GM06990 (cell line): ENCODE measurements at places on chromosomes 4 and X.

GRCh38 chrX:31138124-31138523 lies 66.3 kb upstream of the FTHL17 start:
- DNase-seq: no peak

GRCh38 chrX:68721991-68722860 lies 74.8 kb downstream of the STARD8 start:
- no peak for DNase-seq

- no peak for DNase-seq
Observed at GRCh38 chr4:47715716-47716416, 122.0 kb downstream of the CORIN start.

DNA sequence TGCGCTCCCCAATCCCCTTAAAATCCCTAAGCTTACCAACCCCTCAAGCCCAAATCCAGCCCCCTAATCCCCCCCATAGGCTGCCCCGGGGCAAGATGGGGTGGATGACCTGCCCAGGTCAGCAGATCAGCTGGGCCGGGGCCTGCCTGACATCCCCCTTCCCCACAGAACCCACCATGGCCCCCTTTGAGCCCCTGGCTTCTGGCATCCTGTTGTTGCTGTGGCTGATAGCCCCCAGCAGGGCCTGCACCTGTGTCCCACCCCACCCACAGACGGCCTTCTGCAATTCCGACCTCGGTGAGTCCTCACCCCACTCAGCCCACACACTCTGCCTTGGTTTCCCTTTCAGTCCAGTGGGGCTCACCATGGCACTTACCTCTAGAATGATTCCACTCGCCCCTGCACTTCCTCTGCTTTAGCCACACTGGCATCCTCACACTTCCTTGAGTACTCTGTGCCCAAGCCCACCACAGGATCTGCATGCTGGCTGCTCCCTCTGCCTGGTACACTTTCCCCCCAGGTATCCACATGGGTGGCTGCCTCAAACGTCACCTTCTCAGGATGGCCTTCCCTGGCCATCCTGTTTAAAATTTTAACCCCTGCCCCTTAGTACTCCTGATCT lies 1.1 kb downstream of the TIMP1 start:
- no peak for DNase-seq

DNA sequence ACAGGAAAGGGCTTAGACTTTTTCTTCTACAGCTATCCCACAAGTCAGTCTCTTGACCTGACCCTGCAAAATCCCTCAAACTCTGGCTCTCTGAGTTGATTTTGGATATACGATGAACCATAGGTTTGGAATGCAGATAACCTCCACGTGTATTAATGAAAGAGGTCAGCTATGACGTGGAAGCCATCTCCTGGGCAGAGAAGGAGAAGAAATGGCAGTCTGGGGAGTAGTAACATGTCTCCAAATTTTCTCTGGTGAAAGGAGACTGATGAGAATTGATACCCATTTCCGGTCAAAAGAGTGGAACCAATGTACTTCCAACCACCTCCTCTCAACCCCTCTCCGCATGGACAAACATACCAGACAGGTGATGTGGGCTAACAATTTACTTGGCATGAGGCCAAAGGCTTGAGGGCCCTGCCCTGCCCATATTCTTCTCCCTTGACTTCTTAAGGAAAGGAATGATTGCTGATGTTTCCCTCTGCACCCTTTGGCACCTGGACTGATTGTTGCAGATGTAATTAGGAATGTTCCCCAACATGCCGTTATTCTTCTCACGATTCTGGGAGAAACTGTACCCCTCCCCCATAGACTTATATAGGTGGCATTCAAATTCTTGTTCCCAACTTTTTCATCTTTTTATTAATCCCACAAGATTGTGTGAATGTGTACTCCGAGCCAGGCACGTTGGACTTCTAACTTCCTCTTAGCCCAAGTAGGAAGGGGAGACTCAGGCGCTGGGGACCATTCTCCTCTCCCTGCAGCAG lies 580 bp upstream of the PLS3 start:
- no peak for DNase-seq

- DNase-seq: no peak
Observed at GRCh38 chrX:109952985-109953905, 49.7 kb upstream of the TMEM164 start.

- no peak for DNase-seq
Observed at GRCh38 chr4:121863799-121864198, 6.5 kb downstream of the BBS7 start.

- no peak for DNase-seq
Observed at GRCh38 chr4:6359536-6360308, 90.1 kb downstream of the WFS1 start.

GRCh38 chr4:48073567-48074103 lies 57.1 kb downstream of the NIPAL1 start:
- DNase-seq: no peak

GRCh38 chr4:74267998-74268606 lies 40.2 kb upstream of the EPGN start:
- no peak for DNase-seq

GRCh38 chr4:73189274-73189810 lies 69.3 kb downstream of the ANKRD17 start:
- no peak for DNase-seq

GRCh38 chr4:168845897-168846296 lies 164.2 kb downstream of the CBR4 start:
- no peak for DNase-seq

DNA sequence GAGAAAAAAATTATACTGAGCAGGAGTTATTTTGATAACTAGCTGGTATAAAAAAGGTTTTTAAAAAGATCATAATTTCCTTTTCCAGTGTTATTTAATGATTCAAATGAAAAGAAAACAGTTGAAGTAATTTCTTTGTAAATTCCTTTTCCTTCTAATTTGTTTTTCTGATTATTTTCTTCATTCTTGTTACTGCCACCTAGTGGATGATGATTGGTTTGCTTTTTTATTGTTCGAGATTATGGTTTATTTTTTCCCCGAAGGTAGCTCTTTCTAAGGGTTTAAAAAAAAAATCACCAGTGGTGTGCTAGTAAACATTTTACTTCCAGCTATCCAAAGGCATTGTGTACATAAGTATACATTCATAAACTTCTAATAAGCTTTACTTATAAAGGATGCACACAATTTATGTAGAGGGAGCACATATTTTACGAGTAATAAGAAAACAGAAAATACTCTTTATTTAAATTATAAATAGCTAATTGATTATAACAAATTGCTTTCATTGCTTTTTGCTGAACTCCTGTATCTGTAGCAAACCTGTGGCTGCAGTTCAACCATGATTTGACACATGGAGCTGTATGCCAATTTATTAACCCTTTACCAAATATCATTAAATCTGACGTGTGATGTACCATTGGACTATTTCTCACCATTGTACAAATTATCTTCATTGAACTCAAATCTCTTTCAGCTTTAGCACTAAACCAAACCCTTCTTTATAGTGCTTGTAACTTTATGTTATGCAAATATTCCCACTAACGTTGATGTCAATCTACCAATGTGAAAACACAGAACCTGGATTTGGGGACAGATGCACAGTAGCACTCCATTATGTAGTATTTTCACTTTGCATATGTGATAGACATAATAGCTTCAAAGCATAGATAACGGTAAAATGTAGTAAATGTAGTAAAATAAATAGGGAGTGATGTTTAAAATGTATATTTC lies 97.8 kb upstream of the ANK2 start:
- no peak for DNase-seq

- no peak for DNase-seq
Observed at GRCh38 chr4:7153711-7154110, 38.6 kb upstream of the SORCS2 start.

GRCh38 chr4:39410415-39410814 lies 3.7 kb downstream of the KLB start:
- DNase-seq: no peak

GRCh38 chrX:24498181-24498580 lies 33.1 kb downstream of the PDK3 start:
- DNase-seq: no peak

DNA sequence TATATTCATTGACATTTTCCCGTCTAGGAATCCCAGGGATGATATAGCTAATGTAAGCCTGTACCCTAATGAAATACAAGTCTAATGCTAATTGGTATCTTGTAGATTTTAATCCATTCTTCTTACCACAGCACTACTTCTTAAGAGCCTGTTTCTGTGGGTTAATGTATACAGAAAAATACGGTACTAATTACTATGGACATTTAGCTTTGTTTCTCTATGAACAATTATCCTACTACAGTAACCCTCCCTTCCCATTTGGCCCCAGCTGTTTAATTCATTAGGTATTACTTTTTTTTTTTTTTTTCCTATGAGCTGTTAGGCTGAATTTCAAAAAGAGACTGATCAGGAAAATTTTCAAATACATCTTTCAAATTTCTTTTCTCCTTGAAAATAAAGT lies 245.1 kb upstream of the SLC7A11 start:
- no peak for DNase-seq

DNA sequence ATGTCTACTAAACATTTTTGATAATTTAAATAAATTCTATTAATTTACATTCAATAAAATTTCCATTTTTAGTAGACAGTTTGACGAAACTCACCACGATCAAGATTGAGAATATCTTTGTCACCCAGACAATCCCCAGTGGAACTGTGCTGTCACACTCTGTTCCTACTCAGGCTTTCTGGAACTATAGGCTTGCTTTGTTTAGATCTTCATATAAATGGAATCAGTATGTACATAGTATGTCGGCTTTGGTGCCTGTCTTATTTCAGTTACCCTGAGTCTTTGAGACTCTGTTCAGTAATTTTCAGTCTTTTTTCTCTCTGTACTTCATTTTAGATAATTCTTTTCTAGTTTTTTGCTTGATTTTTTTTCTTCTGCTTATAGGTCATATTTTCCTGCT lies 163.5 kb upstream of the EMCN start:
- DNase-seq: no peak

- DNase-seq: no peak
Observed at GRCh38 chr4:3481113-3481531, 18.0 kb downstream of the DOK7 start.

- no peak for DNase-seq
Observed at GRCh38 chr4:87118826-87119225, 101.6 kb downstream of the KLHL8 start.

DNA sequence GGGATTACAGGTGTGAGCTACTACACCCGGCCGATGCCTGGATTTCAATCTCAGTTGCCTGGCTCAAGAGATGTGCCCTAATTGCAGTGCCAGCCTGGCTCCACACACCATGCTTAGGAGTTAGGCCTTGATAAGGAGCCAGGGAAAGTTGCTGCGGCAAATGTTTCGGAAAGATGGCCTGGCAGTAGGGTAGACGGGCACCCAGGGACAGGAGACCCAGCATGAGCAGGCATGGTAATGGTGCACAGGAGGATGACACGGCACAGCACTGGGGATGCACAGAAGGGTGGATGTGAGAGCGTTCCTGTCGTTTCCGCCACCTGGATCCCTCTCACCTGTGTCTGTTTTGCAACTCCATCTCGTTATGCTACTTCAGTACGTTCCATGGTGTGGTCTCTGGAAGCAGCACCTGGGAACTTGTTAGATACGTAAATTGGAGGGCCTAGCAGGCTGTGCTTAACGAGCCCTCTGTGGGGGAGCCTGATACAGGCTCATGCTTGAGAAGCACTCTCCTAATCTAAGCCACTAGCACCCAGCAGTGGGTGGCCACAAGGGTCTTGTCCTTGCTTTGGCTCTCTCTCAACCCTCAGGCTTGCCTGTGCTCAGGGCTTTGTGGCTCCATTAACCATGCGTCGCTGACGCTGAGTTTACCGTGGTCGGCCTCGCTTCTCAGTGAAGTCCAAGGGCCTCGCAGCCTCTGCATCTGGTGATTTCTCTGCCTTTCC lies 20.3 kb downstream of the RNF4 start:
- DNase-seq: no peak

GRCh38 chr4:186727977-186728519 lies 4.4 kb upstream of the FAT1 start:
- no peak for DNase-seq

DNA sequence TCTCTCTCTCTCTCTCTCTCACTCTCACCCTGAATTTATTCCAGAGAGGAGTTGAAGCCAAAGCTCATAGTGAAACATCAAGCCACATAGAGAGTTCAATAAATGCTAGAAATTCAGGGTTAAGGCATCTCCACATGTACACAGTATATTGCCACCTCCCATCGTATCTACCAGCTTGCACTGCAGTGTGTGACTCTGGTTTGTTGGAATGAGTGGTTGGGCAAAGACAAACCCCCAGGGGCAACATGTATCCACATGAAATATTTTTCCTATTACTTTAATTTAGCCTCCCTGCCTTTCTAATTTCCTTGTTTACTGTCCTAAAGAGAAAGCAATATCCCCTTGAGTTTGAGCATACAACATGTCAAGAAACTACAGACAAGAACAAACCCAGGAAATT lies 247.3 kb downstream of the SPATA18 start:
- no peak for DNase-seq

GRCh38 chrX:78653118-78653822 lies 5.9 kb downstream of the RTL3 start:
- peak; percentile 31 for DNase-seq

DNA sequence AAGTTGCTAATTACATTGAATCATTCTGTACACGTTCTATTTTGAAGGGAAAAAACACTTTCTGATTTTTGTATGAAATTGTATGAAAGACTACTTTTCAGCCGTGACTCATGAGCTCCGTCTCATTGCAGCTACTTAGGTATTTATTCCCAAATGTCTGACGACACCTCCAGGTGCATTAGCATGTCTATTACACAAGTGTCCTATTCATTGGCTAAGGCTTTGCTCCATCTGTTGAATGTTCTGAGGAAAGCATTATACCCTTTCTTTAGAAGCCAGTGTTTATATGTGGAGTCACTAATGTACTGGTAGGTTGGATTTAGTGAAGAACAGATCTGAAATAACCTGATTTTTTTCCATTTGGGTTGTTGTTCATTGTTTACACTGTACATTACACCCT lies 51.8 kb downstream of the MAP7D3 start:
- no peak for DNase-seq

DNA sequence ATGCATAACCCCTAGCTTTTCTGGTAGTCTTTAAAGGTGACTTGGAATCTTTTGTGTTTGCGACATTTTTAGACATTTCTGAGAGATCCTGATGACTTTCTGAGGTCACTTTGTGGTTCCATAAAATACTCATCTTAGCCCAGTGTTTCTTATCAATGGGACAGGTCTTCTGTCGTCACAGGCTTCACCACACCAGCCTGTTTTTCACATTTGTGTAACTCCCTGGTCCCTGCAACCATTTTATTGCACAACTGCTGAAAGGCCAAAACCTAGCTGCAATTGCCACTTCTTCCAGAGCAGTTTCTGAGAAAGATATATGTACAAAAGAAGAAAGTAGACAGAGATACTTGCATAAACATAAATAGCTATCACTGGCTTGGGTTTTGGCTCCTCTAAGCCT lies 120.9 kb downstream of the IL15 start:
- DNase-seq: no peak

DNA sequence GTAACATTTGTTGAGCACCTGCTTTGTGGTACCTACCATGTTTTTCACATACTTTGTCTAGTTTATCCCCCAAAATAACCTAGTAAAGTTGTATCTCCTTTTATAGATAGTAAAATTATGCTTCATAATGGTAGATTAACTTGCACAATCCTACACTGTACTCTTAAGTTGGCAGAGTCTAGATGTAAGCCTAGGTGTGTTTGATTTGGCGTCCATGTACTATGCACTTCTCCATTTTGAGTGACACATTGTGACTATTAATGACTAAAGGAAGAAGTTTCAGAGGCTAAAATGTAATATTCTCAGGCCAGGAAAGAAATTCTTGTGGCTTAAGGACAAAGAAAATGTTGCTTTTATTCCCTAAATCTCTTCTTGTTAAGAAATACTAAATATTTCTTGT lies 15.4 kb downstream of the PLK4 start:
- DNase-seq: no peak

- DNase-seq: peak; percentile 17
Observed at GRCh38 chrX:54495814-54496516, at the start of gene FGD1. Gene FGD1 (minus strand): TSS chrX:54496234. CDS start chrX:54495432, 802 bp downstream.

GRCh38 chr4:138627096-138627495 lies 384.9 kb upstream of the SLC7A11 start:
- DNase-seq: no peak
